ENCODE measurements at places on chromosomes 3 and 15.

GRCh38 chr15:71011503-71012155, 103.6 kb upstream of the THSD4 start:
- no peak for DNase-seq

GRCh38 chr15:34297059-34297458, 40.5 kb downstream of the SLC12A6 start:
- DNase-seq: no peak

- DNase-seq: no peak
Measured at GRCh38 chr3:107412376-107412775, 35.1 kb downstream of the CCDC54 start.

- peak; percentile 17 for DNase-seq
Measured at GRCh38 chr15:96345560-96346399, 15.3 kb downstream of the NR2F2 start.

DNA sequence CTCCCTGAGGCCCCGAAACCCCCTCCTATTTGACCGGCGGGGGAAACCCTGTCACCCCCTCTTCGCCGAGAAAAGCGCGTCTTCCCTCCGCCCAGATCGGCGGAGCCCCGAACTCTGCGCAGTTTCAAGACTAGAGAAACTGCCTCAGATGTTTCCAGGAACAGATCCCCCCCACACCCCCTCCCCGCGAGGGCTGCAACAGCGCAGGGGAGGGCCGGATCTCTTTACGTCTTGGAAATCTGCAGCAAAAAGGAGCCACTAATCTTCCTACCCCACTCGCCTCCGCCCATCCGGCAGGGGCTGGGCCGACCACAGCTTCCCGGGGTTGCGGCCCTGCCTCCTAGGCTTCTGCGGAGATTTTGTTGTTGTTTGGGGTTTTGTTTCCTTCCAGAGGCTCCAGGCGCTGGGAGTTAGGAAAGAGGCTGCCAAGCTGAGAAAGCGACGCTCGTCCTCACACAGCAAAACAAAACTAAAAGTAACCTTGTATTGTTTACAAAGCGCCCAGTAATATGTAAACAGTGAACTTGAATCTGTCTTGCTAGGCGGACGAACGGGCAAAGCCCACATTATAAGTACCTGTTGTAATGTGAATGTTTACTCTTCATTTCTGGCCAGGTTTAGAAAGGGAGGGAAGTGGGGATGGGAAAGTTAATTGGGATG, 2.2 kb downstream of the FOXB1 start:
- DNase-seq: no peak
